Naive B cell (primary cell): ENCODE measurements at places on chromosomes 11 and 22.

DNA sequence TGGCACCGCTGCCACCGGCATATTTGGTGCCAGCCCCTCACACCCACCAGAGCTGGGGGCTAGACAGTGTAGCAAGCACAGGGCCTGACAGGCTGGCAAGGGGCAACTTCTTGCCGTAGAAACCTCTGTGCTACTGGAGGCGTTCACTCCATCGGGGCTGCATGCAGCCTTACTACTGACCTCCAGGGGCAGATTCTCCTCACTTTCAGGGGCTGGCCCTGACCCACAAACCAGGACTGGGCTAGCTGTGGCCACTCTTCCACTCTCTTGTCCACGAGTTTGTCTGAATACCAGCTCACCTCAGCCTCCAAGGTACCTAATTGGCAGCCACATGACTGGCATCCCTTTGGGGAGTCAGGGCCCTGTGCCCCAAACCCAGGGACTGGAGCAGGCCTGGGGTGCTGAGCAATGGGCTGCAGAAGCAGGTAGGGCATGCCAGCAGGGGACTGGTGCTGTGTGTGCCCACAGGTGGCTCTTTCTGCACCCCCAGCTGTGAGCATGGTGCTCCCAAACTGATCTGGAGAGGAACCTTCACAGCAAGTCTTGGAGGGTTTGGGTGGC lies 2.1 kb upstream of the LMO1 start:
- DNase-seq, result no peak

- DNase-seq, result no peak
Observed at GRCh38 chr22:36452250-36452977, 29.0 kb downstream of the TXN2 start.

- DNase-seq, result no peak
Observed at GRCh38 chr11:95148406-95148805, 58.8 kb downstream of the ENDOD1 start.

- DNase-seq, result no peak
Observed at GRCh38 chr11:76226626-76227025, 20.3 kb upstream of the WNT11 start.

DNA sequence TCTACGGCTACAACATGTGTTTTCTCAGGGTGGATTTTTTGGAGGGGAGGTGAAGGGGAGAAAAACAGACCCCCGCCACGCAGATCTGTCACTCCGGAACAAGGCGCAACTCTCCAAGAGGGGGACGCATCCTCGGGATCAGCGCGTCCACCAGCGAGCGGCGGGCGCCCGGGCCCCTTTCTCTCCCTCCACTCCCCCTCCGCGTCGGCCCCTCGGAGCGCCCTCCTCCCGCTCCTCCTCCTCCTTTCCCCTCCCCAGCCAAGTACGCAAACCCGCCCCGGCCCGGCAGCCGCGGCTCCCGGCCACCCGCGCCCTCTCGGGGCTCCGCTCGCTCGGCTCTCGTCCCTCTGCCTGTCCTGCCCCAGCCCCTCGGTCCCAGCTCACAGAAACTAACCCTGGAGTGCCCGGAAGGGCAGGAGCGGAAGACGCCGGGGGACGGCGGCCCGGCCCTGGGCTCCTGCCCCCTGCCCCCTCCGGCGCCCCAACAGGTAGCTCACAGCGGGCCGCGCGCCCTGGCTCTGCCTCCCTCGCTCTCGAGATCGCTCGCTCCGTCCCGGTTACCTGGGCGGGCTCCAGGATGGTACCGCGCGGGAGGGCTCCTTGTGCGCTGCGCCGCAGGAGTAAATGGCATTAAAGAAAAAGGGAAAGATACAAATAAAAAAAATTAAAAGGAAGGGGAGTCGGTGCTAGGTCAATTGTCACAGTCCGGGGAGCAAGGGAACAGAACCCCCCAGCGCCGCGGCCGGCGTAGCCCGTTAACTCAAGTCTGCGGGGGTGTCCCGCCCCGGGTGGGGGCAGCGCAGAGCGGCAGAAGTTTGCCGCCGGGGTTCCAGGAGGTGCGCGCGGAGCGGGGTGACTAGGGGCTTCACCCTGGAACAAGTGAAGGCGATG lies 131.4 kb upstream of the C11orf58 start:
- DNase-seq, result no peak

GRCh38 chr22:40421941-40422340 lies 51.5 kb downstream of the SGSM3 start:
- no peak for DNase-seq

DNA sequence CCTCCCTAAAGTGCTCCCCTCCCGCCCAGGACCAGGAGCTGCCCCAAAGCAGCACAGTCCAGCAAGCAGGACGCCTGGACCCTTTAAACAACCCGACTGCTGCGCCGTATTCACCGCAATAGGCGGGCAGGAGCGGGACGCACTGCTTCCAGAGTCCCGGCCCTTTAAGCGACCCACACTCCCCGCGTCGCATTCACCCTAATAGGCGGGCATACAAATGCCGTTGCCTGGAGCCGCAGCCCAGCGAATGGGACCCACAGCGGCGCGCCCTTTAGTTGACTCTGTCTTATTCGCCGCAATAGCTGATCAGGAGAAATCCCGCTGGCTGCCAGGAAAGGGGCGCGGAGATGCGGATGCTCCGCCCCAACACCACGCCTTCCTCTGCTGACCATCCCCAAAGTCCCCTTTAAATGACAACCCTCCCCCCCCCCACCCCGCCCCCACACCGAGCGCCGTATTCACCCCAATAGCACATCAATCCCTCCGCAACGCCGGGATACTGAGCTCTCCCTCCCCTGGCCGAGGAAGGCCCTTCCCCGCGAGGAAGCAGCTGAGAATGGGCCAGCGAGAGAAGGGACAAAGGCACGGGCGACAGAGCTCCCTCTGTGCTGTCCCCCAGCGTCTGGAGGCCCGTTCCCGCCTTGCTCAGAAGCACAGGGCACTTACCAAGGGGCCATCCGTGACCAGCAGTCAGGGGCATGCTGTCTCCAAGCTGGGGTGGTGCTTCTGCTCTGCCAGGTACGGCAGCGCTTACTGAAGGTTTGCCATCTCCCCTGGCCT lies 4.7 kb downstream of the OSBPL5 start:
- DNase-seq, result no peak
